ENCODE measurements at places on chromosomes 3 and 15.
A peak's percentile ranks its signal among the peaks of the same experiment; 100 is the strongest.

- no peak for DNase-seq
Observed at GRCh38 chr15:31149088-31149505, 47.6 kb upstream of the TRPM1 start.

- DNase-seq = no peak
Observed at GRCh38 chr3:118760585-118761290, 273.9 kb downstream of the IGSF11 start.

DNA sequence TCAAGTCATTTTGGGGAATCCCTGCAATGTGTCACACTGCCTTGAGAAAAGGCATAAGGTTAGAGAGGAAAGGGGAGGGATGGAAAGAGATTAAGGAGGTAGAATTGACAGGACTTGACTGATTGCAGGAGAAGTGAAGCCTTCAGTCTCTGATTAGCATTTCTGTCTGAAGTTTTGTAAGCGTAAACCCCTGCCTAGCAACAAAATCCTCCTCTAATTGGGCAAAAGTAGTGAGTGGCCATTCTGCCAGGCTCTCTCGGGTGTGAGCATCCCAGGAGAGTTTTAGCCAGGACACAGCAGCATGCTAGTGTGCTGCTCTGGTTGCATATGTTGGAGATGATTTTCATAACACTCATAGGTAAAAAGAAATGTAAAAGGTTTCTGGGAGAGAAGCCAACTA is 117.0 kb upstream of the MRPL3 start:
- no peak for DNase-seq

DNA sequence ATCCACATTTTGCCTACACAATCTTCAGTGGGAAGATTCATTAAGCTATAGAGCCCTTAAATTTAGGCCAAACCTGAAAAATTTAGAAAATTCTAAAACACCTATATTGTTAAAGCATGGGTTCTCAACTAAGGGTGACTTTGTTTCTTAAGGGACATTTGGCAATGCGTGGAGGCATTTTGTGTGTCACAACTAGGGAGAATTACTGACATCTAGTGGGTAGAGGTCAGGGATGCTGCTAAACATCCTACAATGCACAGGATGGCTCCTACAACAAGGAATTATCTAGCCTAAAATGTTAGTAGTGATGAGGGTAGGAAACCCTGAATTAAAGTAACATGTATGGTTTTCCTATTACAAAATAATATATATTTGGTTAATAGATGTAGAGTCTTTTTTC is 55.8 kb downstream of the TBC1D5 start:
- DNase-seq = no peak

DNA sequence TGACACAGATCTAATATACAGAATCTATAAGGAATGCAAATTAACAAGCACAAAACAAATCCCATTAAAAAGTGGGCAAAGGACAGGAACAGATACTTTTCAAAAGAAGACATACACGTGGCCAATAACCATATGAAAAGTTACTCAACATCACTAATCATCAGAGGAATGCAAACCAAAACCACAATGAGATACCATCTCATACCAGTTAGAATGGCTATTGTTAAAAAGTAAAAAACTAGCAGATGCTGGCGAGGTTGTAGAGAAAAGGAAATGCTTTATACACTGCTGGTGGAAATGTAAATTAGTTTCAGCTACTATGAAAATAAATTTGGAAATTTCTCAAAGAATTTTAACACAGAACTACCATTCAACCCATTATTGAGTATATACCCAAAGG is 50.7 kb downstream of the ADAMTS17 start:
- no peak for DNase-seq

- DNase-seq = no peak
Observed at GRCh38 chr3:177733936-177734335, 536.7 kb upstream of the TBL1XR1 start.

DNA sequence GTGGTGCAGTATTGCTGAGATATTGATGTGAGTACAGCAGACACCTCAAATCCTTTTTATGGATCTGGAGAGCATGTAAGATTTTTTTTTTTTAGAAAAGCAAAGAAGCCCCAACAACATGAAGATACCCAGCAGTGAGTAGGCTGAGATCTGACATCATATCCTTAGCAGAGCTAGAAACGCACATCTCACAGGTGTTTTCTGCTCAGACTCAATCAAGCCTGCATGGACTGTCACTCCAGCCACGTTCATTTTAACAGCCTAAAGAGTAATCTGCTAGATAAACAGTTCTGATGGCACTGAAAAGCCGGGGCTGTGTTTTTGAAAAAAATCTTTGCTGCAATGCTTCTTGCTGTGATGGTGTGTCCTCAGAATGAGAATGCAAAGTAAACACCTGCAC is 544.2 kb downstream of the FGF12 start:
- no peak for DNase-seq

DNA sequence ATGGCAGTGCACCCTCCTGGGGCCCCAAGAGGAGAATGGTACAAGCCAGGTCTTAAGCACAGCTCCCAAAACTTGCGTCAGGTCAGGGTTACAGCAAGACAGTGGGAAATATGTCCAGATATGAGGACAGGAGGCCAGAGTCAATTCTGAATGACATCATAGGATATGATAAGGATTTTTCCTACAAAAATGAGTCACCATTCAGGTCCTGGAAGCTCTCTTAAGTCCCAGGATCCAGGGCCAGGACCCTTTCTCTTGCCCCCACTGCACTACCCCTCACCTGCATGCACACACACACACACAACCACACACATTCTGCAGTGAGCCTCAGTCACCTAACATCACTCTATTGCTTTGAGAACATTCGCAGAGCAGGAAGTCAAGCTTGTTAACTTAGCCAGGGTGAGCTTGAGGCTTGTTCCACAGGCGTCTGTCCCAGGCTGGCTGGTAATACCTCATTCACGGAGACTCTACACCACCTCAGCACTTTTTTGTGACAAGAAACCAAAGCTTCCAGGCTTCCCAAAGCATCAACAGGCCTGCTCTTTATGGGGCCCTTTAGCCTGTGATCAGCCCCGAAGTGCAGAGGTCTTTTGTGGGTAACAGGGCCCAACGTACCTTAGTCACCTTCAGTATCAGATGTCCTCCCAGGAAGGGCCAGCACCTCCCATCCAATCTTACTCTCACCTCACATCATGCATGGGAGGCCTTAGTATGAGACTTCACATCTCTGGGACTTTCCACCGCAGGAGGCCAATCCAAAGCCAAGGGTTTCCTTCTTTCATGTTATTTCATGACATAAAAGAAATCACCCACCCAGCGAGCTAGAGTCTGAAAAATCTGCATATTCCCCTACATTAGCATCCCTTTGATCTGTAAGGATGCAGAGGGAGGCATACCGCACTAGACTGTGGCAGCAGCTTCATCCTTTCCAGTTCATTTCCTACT is 74.0 kb upstream of the LIPC start:
- DNase-seq = no peak

DNA sequence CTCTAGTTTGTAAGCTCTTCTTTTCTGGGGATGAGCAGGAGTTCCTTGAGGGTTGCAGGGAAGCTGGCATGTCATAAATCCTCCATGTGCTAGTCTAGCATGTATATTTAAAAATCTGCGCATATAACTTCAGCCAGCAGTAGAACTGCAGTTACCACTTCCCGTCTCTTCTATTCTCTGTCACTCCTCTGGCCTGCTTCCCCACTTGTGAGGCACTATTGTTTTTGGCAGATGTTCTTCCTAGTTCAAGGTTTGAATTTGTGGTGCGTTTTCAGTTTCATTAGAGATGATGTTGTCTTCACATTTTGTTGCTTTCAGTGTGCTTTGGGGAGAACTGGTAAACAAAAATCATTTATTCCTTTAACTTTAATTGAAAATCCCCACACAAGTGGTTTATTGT is 169.1 kb upstream of the ZPLD1 start:
- DNase-seq = no peak

DNA sequence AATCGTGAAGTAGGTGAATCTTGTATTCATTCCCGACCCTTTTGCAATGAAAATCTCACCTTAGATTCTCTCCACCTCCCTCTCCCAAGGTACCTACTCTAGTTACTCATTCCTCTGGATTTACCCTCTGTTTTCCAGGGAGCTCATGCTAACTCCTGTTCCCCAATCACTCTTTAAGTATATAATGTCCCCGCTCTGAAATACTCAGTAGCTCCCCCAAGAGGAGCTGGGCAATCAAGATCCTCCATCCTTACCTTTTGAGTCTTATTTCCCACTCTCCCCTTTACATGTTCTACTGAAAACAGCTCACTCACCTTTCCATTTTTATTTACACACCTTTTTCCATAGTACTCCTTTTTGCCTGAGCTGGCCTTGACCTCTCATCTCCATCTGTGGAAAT is 599.9 kb downstream of the RBMS3 start:
- no peak for DNase-seq

- no peak for DNase-seq
Observed at GRCh38 chr3:172038798-172039435, 461 bp upstream of the FNDC3B start.

DNA sequence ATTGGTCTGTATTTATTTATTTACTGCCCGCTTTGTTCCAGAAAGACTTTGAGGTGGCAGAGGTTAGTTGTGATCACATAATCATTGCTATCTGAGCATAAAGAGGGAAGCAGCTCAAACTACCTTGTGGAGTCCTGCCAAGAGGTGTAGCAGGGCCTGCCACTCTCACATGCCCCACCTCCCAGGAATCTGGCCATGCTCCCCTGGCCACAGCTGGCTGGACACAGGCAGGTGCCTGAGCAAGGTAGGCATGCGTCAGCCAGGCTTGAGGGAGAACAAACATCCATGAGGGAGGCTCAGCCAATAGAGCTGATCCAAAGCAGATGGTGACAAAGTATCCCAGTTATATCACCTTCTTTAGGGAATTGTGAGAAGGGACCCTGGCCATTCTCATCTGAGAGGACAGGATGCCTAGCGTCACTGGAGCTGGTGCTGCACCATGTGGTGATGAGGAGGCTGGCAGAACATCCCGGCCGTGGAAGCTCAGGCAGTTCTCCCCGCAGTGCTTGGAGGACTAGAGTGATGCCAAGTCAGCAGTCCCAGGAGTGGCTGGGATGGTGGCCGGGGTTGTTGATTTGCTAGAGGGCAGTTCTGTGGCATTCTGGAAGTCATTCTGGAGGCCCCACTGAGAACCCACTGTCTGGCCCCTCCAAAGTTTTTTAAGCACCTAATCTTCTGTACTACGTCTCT is 6.8 kb upstream of the POLG start:
- DNase-seq = no peak

DNA sequence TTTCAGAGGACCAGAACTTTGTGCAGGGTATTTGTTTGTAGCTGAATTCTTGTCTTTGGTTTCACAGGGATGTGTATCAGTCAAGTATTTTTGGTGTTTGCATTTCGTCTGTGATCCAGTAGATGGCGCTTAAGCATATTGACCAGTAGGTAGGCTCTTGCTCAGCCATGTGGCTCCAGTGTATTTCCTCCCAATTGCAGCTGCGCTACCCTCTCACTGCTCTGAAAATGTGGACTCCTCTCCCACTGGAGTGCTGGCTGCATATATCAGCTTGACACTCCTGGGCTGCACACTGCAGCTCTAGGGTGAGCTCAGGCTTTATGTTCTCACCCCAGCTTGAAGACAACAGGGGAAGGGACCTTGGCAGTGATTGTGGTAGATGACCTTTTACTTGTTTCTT is 1264.3 kb upstream of the ALCAM start:
- peak; percentile 15 for DNase-seq

DNA sequence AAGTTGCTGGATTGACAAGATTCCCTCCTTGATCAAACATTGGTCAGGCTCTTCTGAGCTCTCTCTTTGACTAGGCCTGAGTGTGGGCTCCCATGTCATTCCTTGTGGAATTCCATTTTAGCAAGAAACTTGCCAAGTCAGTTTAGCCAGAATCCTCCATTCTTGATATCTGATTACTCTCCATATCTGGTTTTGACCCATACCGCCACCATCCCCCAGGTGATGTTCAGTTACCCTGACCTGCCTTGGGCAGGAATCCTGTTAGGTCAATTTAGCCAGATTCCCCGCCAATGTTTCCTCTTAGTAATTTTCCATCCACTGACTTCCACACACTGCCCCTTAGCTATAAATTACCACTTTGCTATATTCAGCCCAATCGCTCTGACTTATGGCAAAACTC is 1.0 kb upstream of the PCCB start:
- no peak for DNase-seq

GRCh38 chr3:133572158-133573053 is 1.1 kb upstream of the CDV3 start:
- no peak for DNase-seq

GRCh38 chr3:139328356-139328755 is 15.5 kb upstream of the MRPS22 start:
- DNase-seq = no peak

DNA sequence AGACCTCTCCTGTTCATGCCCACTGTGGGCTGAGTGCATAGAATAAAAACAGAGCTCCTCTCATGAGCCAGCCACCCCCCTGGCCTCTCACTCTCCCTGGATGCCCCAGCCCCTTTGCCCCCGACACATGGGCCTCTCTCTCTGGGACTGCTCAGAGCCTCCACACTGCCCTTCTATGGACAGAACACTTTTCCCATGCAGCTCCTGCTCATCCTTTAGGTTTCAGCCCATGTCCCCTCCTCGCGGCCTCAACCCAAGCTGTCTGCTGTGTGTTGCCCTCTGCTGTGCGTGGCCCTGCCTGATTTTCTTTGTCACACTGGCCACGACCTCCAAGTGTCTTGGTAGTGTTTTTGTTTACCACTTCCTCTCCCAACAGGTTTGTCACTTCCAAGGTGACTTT is 20.7 kb upstream of the PRR23E start:
- no peak for DNase-seq

All from GM12891 (cell line).